ENCODE measurements at places on chromosomes 13 and 19.

DNA sequence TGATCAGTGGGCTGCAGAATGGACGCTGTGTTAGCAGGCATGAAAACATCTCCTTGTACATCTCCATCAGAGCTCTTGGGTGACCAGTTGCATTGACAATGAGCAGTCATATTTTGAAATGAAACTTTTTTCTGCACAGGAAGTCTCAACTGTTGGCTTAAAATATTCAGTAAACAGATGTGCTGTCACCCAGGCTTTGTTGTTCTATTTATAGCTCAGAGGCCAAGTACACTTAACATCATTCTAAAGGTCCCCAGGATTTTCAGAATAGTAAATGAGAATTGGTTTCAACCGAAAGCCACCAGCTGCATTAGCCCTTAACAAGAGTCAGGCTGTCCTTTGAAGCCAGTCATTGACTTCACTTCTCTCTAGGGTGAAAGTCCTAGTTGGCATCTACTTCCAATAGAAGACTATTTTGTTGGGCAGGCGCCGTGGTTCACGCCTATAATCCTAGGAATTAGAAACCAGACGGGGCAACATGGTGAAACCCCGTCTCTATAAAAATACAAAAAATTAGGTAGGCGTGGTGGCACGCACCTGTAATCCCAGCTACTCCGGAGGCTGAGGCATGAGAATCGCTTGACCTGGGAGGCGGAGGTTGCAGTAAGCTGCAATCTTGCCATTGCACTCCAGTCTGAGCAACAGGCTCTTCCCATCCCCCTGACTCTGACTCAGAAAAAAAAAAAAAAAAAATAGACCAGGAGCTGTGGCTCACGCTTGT is 7.9 kb upstream of the PDE4A start:
- DNase-seq: no peak

DNA sequence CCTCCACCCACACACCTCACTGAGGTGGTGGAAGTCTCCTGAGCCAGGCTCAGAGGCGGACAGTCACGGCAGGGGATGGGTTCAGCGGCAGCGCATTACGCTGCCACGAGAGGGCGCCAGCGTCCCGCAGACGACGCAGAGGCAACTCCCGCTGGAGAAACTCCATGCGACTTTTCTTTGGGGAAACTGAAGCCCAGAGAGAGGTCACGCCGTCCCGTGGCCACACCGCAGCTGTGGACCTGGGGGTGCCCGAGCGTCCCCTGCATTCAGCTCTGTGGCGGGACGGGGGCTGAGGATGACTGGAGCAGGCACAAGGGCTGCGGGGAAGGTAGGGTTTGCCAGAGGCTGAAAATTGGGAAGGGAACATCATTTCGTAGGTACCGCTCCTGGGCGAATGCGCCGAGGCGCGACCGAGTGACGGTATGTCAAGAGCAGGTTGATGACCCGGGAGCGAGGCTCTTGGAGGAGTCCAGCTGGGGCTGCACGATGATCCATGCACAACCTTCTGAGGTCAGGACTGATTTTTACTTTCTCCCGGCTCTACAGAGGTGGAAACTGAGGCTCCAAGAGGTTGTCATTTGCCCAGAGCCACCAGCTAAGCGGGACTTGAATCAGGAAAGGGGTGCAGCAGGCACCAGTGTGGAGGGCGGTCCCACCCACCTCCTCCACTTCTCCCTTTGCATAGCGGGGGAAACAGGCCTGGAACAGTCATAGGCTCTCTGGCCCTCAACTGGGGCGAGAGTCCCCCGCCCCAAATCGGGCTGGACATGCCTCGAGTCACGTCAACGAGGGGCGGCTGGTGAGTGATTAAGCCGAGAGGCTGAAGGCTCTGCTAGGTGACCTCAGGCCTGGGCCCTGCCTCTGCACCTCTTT is 690 bp upstream of the ARRDC2 start:
- DNase-seq: peak; percentile 58

GRCh38 chr13:111973605-111974340 is 93.2 kb upstream of the SOX1 start:
- peak; percentile 76 for DNase-seq

DNA sequence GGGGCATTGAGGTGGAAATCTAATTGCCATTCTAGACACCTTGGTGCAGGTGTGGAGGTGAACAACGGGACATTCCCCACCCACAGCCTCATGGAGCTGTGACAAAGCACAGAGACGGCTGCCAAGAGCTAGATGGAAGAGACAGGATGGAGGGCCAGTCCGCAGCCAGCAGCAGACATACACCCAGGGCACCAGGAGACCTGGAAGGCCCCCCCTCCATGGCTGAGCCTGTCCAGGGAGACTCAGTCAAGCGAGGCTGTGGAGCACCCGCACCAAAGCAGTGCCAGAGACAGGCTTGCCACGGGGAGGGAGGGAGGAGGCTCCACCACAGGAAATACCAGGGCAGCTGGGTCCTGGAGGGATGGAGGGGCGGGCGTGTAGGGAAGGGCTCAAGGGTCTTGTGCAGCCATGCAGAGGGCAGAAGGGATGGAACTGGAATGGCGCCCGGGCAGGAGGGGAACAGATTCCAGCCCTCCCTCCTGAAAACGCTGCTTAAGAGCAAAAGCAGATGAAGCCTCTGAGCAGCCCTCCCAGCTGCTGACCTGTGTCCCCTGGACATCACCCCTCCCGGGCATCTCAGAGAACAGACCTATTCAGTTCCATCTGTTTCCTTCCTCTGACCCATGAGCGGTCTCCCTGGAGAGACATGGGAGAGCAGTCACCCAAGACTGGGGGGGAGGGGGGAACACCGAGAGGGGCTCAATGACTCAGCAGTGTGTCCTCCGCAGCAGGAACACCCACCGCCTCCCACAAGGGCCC is 14.4 kb downstream of the EPS15L1 start:
- DNase-seq: no peak

DNA sequence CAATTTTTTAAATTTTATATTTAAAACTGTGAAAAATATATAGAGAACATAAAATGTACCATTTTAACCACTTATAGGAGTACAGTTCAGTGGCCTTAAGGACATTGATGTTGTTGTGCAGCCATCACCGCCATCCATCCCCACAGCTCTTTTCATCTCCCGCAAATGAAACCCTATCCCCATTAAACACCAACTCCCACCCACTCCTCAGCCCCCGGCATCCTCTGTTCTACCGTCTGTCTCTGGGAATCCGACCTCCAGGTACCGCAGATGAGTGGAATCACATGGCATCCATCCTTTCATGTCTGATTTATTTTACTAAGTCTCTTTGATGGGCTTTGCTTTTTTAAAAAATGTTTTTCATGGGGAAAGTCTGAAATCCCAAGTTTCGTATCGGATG is 23.8 kb upstream of the SMIM17 start:
- DNase-seq: no peak

- DNase-seq: no peak
Observed at GRCh38 chr19:1360126-1360817, 23.4 kb upstream of the NDUFS7 start.

DNA sequence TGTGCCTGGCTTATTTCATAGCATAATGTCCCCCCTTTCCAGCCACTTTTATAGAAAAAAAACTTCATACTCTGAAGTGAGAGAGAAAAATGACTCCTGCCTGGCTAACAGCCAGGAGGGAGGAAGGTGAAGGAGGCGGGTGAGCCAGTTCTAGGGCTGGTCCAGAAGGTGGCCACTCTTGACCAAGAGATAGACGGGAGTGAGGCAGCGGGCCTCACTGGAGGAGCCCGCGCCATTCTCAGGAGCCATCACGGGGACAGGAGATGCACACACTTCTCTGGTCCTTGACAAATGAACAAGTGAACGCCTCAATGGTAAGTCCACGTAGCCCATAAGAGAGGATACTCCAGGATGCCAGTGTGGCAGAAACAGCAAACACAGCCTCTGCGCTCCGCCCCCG is 231.4 kb downstream of the UQCRFS1 start:
- no peak for DNase-seq

- DNase-seq: no peak
Observed at GRCh38 chr19:8001651-8001994, 3.8 kb downstream of the ELAVL1 start.

- DNase-seq: no peak
Observed at GRCh38 chr13:81224209-81224833, 883.4 kb upstream of the SPRY2 start.

- no peak for DNase-seq
Observed at GRCh38 chr19:13069415-13070359, 33.0 kb downstream of the LYL1 start.

DNA sequence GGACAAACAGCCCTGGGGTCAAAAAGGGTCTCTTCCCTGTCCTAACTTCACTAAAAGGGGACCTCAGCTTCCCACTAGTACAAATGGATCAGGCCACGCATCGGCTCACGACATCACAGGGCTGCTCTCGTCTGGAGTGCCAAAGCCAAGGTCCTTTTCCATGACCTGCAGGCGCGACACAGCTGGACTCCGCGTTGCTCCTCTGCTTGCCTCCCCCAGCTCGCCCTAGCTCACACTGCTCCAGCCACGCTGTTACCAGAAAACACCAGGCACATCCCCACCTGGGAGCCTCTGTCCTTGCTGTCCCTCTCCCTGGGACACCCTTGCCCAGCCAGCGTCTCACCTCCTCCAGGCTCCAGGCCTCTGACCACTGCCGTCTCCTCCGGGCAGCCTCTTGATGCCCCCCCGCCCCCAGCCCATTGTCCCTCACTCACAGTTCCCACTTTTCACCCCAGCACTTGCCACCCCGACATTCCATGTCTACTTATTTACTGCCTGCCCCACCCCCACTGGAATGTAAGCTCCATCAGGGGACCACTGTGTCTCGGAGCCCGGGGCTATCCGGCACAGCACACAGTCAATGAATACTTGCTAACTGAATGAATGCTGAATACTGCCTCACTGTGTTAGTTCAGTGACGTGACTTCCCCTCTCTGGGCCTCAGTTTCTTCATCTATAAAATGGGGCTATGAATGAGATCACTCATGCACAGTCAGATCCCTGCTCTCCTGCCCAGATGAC is 20.7 kb downstream of the AKT2 start:
- no peak for DNase-seq

DNA sequence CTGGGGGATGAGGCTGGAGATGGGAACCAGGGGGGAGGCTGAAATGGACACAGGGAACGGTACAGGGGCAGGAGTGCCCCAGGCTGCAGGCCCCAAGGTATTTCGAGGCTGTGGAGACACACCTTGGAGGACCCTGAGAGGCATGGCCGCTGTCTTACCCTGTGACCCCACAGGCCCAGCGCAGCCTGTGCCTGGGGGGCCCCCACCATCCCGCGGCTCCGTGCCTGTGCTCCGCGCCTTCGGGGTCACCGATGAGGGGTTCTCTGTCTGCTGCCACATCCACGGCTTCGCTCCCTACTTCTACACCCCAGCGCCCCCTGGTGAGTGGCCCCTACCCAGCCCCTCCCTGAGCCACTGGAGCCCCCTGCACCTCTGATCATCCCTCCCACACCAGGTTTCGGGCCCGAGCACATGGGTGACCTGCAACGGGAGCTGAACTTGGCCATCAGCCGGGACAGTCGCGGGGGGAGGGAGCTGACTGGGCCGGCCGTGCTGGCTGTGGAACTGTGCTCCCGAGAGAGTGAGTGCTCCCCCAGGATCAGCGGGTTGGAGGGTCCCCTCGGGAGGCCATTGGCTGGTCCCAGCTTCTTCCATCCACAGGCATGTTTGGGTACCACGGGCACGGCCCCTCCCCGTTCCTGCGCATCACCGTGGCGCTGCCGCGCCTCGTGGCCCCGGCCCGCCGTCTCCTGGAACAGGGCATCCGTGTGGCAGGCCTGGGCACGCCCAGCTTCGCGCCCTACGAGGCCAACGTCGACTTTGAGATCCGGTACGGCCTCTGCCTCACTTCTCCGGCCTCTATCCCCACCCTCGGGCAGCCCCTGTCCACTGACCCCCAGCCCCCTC is 16.9 kb upstream of the SPIB start:
- DNase-seq: no peak

DNA sequence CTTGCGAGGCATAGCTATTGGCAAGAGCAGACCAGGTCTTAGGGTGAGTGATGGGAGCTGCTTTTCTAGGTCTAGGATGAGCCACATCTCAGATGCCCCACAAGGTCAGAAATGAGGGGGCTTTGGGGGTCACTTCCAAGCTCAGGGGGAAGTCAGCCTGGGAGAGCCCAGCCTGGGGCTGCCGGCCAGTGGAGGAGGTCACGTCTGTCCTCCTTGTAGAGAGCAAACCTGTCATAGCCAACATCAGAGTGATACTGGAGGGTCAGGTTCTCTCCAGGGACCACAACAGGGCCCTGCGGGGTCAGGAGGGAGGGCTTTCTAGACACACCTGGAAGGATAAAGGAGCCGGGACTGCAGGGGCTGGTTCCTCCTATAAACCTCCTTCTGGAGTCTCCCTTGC is 2.4 kb downstream of the LILRA5 start:
- DNase-seq: no peak

- no peak for DNase-seq
Observed at GRCh38 chr13:100506154-100506553, 82.4 kb downstream of the GGACT start.

- no peak for DNase-seq
Observed at GRCh38 chr19:58229255-58229639, 533 bp downstream of the ZNF544 start.

DNA sequence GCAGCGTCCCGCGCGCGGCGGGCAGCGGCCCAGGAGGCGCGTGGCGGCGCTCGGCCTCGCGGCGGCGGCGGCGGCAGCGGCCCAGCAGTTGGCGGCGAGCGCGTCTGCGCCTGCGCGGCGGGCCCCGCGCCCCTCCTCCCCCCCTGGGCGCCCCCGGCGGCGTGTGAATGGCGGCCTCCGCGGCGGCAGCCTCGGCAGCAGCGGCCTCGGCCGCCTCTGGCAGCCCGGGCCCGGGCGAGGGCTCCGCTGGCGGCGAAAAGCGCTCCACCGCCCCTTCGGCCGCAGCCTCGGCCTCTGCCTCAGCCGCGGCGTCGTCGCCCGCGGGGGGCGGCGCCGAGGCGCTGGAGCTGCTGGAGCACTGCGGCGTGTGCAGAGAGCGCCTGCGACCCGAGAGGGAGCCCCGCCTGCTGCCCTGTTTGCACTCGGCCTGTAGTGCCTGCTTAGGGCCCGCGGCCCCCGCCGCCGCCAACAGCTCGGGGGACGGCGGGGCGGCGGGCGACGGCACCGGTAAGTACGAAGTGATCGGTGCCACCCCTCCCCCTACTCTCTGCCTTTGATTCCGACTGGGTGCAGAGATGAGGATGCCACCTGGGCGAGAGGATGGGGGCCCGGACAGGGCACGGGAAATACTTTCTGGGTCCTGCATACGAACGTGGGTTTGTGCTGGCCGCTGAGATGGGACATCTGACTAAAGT is 874 bp downstream of the TRIM28 start:
- DNase-seq: no peak

GRCh38 chr19:13169769-13170168 is 19.6 kb downstream of the IER2 start:
- DNase-seq: no peak

DNA sequence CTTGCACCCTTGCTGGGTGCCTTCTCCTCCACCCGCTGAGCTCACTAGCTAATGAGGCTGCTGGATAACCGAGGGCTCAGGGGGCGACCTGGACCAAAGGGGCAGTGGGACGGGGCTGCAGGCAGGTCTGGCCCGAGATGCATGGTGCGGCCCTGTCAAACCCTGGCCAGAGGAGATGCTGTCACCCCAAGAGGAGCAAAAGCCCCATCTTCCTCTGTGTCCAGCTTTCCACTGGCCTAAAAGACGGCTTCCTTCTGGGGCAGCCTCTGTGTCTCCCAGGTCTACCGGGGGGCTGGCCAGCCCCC is 261.8 kb downstream of the TBC1D4 start:
- DNase-seq: no peak

- DNase-seq: no peak
Observed at GRCh38 chr19:58385891-58386575, 1.0 kb upstream of the RPS5 start.
